ENCODE measurements at places on chromosomes 4 and X. TPM values are rescaled to one million over a fixed set of nuclear protein-coding genes. Genes with fewer than 3 reads are reported as not detected.

The KLKB1 gene
- not detected for total RNA-seq

DNA sequence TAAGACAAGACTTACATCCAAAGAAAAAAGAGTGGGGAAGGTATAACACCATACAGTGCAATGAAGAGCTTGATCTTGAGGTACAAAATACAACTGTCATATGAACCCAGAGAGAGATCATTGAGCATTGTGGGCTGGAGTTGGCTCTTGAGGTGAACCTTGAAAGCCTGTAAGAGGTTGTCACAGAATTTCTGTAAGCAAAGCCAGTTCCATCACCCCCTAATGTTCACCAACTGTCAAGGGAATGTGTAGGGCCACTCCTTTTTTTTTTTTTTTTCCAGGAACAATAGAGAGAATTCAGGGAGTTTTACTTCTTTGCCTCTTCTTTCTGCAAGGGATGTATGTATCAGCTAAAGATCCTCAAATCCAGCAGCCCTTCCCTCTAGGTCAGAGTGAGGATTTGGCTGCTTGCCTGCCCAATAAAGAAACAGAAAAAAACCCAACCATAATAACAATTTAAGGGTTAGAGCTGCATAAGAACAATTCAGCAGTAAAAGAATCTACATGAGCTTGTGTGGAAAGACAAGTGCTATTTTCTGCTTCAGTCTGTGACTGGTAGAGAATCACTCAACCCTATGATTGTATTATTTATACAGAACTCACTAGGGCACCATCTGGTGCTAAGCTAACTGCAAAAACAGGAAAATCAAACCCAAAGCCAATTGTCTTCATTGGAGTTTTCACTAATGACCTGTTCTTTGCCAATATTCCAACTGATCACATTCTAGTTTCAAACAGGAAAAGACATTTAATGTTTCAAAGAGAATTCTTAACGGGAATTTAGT lies 217.5 kb upstream of the TEX13C start:
- DNase-seq = no peak

The MXRA5 gene
- 1.1 TPM for total RNA-seq

GRCh38 chr4:169044714-169045447 lies 34.8 kb upstream of the CBR4 start:
- DNase-seq = no peak
